ENCODE measurements at places on chromosomes 3 and 15.

DNA sequence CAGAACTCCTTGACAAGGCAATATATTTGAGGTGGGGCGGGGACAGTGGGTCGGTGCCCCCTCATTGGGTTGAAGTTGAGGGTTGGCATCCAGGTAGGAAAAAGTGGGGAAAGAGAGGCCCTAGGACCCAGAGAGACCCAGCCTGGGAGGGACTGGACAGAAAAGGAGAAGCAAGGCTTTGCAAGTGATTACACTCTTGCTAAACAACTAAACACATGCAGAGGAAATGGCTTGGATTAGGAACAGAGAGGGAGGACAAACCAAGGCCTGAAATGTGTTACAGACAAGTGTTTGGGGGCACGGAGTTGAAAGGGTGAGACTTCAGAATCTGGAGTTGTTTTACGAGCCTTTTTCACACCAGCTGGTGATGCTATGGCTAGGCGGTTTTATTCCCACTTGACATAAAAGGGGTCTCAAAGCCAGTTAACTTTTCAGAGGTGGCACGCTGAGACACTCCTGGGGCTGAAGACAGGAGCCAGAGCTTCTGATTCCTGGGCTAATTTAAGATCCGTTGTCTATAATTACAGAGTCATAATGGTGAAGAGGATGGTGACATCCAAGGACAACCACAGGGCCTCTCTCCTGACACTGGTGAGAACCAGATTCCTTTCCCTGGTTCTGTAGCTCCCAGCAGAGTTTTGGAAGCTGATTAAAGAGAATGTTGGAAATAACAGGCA is 7.7 kb upstream of the KCTD6 start:
- no peak for DNase-seq

- no peak for DNase-seq
Measured at GRCh38 chr3:79111375-79112052, 656.3 kb downstream of the ROBO1 start.

- no peak for DNase-seq
Measured at GRCh38 chr15:73906346-73907034, 19.8 kb upstream of the LOXL1 start.

- peak; percentile 37 for DNase-seq
Measured at GRCh38 chr3:46143951-46144473, 64.1 kb downstream of the CCR1 start.

- DNase-seq: no peak
Measured at GRCh38 chr15:63832620-63833019, 1.1 kb downstream of the HERC1 start.

GRCh38 chr3:19885468-19885867 is 48.5 kb downstream of the EFHB start:
- no peak for DNase-seq

DNA sequence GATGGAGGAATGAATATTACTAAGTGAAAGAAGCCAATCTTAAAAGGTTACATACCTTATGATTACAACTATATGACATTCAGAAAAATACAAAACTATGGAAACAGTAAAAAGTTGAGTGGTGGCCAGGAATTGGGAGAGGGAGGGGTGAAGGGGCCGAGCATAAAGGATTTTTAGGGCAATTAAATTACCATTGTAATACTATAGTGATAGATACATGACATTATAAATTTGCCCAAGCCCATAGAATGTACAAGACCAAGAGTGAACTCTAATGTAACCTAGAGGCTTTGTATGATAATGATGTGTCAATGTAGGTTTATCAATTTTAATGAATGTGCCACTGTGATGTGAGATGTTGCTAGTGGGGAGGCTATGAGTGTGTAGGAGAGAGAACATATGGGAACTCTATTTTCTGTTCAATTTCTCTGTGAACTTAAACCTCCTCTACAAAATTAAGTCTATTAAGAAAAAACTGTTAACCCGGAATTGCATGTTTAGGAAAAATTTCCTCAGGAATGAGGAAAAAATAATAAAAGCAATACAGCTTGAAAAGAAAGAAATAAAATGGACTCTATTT is 541.9 kb upstream of the UBE2E2 start:
- DNase-seq: no peak

DNA sequence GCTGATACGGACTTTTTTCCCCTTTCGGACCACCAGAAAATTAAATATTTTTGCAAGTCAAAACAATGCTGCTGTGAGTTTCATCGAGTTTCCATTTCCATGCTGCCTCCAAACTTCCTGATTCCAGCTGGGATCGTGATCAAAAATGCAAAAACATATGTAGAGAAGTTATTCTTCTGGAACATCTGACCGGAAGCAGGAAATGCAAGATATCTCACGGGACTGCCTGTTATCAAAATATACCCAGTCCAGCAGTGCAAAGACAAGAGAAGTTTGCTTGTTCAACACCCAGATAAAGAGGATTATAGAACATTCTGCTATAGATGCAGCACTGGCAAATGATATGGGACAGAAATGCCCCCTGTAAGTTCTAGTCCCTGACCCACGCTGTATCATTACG is 726.7 kb upstream of the NR2F2 start:
- DNase-seq: no peak

DNA sequence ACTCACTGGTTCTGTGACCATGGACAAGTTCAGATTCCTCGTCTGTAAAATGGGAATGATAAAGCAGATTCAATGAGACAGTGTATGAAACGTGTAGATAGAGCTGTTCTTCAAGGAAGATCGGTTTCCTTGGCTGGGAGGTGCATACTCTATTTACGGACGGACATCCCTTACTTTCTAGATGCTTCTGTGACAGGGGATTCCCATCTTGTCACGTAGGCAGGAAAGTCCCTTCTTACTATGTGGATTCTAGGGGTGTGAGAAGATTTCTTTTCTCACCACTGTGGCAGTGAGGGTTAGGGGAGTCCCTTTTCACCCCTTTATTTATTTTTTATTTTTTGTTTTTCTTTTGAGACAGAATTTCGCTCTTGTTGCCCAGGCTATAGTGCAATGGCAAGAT is 180.9 kb upstream of the TBL1XR1 start:
- DNase-seq: no peak

DNA sequence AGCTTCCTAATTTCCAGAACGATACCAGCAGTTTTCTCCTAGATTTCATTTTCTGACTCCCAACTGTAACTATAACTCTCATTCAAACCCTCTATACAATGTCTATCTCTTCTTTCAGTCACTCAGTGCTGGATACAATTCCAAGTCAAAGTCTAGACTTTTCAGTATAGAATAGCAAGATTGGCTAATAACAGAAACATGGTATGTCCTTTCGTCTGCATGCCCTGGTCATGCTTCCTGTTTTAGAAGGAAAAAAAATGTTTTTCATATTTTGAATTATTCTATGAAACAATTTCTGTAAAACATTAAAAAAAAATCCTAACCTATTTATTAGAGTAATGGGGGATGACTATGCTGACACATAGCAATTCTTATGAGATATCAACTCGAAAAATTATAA is 180.0 kb downstream of the KCNAB1 start:
- no peak for DNase-seq

DNA sequence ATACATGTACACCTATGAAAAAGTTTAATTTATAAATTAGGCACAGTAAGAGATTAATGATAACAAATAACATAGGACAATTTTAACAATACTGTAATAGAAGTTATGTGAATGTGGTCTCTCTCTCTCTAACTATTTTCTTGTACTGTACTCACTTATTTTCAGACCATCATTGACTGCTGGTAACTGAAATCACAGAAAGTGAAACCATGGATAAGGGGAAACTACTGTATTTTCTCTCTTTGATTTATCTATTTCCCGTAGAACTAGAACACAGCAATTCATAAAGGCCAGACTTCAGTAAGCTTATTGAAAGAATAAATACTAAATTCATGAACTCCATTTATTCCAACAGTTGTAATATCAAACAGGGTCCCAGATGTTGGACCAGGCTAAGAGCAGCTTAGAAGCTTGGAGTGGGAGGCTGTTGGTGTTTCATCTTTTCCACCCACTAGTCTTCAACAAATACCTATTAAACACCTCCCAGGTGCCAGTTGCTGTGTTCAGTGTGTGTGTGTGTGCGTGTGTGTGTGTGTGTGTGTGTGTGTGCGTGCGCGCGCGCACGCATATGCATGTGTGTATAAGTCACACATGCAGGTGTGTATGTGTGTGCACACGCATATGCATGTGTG is 235.4 kb downstream of the FOXP1 start:
- no peak for DNase-seq

- DNase-seq: no peak
Measured at GRCh38 chr15:38042707-38043445, 108.4 kb downstream of the TMCO5A start.

DNA sequence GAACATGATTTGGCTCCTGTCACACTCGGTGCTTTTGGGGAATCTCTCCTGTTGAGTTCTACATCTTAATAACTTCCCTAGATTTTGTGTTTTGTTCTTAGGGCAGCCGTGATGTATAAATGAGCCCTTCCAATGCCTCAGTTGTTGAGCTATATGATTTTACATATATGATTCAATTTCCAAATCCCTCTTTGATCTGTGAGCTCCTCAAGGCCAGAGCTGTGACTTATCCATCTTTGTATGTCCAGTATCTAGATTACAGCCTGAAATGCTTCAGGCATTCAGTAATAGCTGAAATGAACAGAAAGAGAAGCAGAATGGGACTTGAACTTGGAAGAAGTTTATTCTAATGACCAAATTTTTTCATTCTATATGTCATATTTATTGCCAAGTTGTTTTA is 26.6 kb downstream of the CGGBP1 start:
- no peak for DNase-seq

DNA sequence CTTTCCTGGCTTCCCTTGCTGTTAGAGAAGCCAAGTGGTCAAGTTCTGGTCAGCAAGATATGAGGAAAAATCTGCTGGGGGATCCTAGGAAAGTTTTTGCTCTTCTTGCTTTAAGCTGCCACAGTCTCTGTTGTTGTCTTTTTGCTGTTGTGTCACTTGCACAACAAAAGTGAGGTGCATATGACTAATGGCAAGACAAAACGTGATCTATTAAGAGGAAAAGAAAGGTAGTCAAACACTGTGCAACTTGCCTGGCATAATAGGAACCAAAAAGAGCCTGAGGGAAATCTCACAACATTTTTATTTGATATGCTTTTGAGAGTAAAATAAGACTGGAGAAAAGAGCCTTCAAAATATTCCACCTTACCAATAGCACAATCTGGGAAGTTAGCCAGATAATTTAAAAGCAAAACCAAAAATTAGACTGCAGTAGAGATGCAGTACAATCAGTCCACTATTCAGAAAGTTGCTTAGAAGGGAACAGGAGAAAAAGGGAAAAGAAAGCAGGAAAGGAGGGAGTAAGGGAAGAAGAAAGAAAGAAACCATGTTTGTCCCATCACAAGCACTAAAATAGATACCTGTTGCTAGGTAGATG is 110.0 kb upstream of the SLC4A7 start:
- DNase-seq: no peak

Measured in posterior cingulate gyrus (tissue), 11 donors.